ENCODE measurements at places on chromosomes 5 and 9.

DNA sequence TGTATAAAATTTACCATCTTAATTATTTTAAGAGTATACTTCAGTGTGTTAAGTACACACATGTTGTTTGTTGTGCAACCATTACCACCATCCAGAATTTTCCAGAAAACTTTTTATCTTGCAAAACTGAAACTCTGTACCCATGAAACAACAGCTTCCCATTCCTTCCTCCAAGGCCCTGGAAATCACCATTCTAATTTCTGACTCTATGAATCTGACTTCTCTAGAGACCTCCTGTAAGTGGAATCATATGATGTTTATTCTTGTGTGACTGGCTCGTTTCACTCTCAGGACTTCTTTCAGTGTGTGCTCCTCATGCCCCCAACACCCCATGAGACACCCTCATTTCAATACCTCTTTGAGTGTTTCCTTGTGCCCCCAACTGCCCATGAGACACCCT, 60.4 kb upstream of the COL15A1 start:
- no peak for DNase-seq

DNA sequence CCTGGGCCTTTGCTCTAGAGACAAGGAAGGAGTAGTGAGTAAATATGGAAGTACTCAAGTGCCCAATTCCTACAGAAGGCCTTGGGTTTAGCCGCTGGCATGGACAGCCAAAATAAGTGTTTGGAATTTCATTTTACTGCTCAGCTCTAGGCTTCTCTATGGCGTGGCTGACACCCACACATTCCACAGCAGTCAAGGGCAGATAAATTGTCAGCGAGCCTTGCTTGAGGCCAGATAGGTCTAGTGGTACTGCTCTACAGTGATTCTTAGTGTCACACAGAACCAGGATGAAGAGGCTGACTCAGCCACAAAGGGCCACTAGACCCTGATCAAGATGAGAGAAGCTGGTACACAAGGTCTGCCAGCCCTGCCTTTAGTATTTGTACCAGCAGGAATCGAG, 111.0 kb upstream of the NFIB start:
- DNase-seq, result no peak

GRCh38 chr5:75281716-75282465, 45.2 kb upstream of the ANKRD31 start:
- no peak for DNase-seq

GRCh38 chr5:1122511-1123294, 10.8 kb upstream of the SLC12A7 start:
- DNase-seq, result no peak

DNA sequence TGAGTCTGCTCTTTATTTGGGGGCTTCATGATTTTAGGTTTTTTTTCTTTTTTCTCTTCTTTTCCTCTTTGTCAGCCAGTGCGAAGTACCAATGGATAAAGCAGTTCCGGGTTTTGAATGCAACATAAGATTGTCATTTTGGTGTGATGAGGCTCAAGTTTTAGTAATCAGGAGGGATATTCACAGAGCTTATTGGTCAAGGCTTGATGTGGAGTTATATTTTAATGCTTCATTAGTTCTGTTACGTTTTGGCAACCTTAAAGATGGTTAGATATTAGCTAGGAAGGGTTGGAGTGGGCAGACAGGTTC, 1.4 kb downstream of the PIK3R1 start:
- DNase-seq, result no peak

GRCh38 chr9:34203275-34203991, 24.6 kb downstream of the UBAP1 start:
- no peak for DNase-seq

DNA sequence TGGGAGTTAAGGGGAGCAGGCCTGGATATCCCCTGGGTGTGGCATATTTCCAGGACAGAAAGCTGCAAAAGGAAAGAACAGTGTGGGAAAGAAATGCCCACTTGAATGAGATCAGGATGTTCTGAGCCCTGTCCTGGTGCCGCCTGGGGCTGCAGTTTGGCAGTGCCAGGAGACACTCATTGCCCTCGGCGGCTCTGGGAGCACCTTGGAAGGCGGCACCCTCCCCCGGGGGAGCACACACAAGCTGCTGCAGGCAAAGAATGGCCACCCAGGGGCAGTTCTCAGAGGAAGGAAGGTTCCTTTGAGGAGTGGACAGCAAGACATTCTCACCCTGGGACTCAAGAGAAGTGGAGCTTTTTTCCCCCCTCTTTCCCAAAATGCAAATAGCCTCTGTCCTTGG, 305.3 kb downstream of the NTRK2 start:
- DNase-seq, result peak; percentile 54

- DNase-seq, result no peak
These were observed 21.0 kb downstream of the NIPBL start for GRCh38 chr5:36897616-36898015.

GRCh38 chr9:79104216-79104615, 467.5 kb upstream of the TLE4 start:
- DNase-seq, result no peak

DNA sequence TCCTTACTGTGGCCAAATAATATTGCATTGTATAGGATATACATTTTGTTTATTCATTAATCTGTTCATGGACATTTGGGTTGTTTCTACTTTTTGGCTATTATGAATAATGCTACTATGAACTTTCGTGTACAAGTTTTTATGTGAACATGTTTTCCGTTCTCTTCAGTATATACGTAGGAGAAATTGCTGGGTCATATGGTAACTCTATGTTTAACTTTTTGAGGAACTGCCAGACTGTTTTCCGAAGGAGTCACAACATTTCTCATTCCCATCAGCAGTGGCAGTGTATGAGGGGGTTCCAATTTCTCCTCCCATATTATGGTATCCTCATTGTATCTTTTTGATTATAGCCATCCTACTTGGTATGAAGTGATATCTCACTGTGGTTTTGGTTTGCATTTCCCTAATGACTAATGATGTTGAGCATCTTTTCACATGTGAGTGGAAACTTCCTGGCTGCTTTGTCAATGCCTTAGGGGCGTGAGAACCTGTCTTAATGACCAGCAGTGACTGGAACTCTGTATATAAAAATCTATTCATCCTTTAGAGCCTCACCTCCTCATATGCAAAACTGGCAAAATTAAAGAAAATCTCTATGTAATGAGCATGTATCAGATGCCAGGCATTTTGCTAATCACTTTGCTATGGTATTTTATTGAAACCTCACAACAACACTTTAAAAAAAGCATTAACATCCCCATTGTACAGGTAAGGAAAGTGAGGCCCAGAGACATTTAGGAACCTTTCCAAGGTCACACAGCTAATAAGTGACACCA, 47.8 kb upstream of the TGFBR1 start:
- DNase-seq, result no peak

GRCh38 chr5:69368458-69369339, 621 bp downstream of the AK6 start:
- no peak for DNase-seq

GRCh38 chr5:11064763-11065450, 303.9 kb upstream of the DAP start:
- no peak for DNase-seq

GRCh38 chr5:11251247-11251646, 490.2 kb upstream of the DAP start:
- no peak for DNase-seq

DNA sequence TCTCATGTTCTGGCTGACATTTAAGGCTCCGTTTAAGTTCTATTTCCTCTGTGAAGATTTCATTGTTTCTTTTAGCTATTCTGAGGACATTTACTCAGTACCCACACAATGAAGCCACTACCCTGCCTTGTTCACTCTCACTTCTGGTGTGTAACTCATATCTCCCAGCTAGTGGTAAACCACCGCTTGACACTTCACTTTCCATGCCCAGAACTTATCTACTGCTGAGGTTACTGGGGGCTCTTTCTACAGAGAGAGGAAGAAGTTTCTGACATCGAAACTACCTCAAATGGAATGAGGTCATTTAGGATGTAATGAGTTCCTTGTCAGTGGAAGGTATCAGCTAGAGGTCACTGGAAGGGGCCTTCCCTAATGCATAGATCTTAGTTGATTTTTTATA, 501.5 kb downstream of the DMAC1 start:
- DNase-seq, result no peak

GRCh38 chr9:111030492-111030891, 7.8 kb downstream of the LPAR1 start:
- no peak for DNase-seq

- no peak for DNase-seq
These were observed 8.0 kb upstream of the OR13C3 start for GRCh38 chr9:104544644-104545043.

All from nucleus accumbens (tissue), 56 donors.